ENCODE measurements at places on chromosomes 2 and 18.

GRCh38 chr2:179274749-179275148 lies 10.1 kb upstream of the SESTD1 start:
- no peak for DNase-seq

DNA sequence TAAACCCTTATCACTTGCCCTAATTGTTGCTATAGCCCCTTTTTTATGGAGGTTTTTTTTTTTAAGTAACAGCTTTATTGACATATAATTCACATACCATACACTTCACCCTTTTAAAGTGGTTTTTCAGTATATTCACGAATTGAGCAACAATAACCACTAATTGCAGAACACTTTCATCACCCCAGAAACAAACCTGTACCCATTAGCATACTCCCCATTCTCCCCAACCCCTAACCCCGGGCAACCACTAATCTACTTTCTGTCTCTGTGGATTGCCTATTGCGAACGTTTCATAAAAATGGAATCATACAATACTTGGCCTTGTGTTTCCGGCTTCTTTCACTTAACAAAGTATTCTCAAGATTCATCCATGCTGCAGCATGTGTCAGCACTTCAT lies 213.6 kb downstream of the ATAD2B start:
- DNase-seq = no peak

DNA sequence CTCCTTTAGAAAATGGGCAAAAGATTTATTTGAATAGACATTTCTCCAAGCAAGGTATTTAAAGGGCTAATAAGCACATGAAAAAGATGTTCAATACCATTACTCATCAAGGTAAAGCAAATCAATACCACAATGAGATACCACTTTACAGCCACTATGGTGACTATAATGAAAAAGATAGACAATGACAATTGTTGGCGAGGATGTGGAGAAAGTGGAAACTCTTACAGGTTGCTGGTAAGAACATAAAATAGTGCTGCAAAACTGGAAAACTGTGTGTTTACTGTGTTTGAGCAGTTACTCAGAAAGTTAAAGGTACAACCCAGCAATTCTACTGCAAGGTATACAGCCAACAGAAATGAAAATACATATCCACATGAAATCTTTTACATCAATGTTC lies 31.9 kb upstream of the RNU4ATAC start:
- no peak for DNase-seq

DNA sequence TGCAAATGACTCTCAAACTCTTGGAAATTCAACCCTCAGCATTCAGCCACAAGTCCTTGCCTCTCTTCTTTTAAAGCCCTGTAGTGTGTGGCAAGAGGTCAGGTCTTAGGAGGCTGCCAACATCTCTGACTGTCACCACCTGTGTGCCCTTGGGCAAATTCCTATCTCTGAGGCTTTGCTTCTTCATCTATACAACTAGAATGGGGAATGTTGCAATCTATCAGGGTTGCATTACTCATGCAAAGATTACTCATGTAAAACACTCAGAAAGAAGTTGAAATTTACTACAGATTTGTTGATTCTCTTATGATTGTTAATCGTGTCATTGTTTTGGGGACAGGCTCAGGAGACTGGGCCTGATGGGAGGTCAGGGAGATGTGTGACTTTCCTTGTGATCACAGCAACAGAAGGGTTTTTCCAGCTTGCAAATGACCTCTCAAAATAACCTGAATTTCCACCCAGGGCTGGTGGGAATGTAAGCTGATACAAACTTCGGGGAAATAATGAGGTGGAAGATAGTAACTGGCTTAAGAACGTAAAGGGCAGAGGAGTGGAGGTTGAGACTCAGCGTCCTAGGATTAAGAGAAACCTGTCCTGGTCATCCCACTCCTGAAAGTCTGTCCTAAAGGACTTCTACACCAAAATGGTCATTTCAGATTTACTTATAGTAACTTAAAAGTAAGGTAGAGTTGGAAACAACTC lies 32.1 kb upstream of the SIGLEC15 start:
- no peak for DNase-seq

DNA sequence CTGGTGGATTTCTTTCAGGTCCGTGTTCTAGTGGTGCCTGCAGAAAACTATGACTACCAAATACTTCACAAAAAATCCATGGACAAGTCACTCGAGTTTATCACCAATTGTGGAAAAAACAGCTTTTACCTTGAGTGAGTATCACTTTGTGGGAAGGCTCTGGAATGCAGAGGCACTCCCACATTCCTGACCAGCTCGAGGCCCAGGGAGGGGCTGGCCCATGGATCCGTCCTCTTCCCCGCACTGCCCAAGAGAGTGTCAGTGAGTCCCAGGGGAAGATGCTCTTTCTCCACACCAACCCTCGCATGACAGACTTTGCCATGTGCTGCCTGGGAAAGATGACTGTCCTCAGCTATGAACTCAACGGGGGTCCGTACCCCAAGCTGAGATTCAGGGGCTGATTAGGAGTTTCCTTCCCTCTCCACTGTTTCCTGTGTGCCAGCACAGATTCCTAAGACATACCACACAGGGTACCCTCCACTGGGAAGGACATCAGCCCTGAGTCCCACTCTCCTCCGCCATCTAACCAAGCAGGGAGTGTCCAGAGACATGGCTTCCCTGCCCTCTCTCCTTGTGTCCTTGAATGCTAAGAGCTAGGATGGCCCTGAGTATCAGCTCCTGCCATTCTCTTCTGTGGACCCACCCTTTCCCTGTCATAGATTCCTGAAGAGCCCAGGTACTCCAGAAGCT lies 155.9 kb downstream of the LAMA3 start:
- DNase-seq = no peak

DNA sequence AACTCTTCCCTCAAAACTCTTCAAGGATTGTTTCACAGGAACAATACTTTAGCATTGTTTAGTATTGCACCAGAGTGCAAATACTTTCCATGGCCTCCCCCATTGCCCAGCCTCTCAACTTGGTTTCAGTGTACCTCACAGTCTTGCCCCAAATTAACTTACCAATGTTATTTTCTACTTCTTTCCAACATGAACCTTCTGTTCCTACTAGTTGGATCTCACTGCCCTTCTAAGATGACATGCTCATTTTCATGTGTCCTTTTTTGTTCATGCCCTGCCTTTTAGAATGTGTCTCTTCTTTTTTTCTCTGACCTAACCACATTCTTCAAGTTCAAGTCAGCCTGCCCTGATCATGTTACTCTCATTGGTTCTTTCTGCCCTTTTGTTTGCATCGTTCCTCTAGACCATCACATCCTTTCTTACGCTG lies 4.1 kb downstream of the SPATS2L start:
- no peak for DNase-seq

DNA sequence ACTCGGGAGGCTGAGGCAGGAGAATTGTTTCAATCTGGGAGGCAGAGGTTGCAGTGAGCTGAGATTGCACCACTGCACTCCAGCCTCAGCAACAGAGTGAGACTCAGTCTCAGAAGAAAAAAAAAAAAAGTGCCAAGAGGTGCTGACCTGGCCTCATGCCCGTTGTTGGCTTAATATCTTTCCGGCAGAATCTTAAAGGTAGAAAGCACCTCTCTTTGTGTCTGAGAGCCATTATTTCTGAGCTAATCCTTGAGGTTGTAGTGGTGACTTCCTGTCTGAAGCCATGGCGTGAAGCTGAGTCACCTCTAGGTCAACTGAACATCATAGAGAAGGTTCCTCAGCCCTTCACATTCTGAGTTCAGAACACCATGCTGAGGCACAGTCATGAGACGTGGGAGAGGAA lies 60.4 kb downstream of the WDSUB1 start:
- DNase-seq = no peak

DNA sequence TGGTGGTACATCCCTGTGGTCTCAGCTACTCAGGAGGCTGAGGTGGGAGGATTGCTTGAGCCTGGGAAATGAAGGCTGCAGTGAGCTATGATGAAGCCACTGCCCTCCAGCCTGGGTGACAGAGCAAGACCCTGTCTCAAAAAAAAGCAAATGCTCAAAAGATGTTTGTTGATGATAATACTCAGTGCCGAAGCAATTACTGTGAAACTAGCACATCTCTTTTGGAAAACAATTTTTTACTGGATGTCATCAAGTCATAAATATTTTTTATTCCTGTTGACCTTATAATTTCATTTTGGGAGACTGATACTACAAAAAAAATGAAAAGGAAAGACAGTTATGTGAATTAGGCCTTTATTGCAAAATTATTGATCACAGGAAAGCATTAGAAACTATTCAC lies 34.5 kb upstream of the FHOD3 start:
- DNase-seq = no peak

DNA sequence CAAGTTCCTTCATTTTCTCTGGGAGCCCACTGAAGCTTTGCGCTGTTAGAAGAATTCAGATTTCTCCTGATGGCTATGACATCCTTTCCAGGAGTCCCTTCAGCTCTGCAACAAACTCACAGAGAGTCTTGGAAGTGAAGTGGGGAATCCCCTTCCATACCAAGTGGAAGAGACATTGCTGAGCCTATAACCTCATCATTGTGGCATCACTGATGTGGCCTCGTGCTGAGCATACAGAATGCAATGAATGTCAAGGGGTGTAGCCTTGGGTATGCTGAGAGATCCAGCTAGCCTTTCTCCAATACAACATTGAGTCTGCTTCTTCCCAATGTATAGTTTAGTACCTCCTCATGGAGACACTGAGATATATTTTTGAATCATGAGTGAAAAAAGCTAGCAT lies 311.1 kb upstream of the RAB12 start:
- no peak for DNase-seq

DNA sequence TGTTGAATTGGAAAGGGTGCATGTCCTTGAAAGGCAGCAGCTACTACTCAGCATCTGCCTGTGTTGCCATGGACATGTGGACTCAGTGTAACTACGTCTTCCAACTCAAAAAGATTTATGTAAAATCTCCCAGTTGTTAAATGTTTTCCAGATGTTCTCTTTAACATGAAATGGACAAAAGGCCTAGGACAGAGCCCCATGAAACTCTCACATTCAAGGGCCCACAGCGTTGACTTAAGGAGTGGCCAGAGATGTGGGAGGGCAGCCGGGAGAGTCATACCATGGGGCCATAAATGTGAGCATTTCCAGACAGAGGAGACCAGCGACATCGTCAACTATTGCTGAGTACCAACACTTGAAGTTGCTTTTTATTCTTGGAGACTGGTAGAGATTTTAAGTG lies 9.9 kb downstream of the SLC3A1 start:
- no peak for DNase-seq

DNA sequence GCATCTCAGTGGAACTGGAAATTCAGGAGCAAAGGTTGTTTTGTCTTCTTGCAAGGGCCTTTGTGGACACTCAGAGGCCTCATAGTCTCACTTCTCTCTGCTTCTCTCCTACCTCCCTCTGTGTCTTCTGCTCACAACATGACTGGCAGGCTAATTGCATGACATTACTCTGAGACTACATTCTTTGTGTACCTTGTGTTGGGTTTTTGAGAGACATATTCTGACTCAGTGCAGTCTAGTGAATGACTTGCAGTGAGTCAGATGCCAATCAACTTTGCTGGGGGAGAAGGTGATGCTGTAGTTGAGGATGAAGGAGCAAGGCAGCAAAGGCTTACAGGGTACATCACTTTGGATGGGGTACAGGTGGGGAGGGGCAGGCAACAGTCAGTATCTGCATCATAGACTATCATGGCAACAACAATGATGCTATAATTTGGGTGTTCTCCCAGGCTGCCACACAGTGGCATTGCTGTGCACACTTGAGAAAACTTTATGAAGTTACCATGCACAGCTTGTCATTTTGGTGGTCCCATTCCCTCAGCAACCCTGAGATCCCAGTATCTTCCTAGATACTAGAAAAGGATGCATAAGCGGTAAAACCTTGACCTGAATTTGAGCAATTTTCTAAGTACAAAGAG lies 69.3 kb upstream of the SLC16A14 start:
- no peak for DNase-seq

DNA sequence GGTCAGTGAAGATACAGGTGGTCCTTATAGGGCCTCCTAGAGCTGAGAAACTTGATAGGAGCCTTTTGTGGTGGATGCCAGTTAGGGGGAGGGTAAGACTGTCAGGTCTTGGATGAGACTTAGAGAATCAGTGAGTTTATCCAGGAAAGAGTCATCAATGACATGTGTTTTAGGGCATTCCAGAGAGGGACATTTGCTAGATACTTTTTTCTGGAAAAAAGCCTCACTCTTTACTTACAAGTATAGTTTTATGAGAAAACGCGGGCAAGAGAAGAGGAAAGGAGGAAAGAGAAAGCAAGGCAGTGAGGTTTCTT lies 24.5 kb upstream of the MSGN1 start:
- no peak for DNase-seq

DNA sequence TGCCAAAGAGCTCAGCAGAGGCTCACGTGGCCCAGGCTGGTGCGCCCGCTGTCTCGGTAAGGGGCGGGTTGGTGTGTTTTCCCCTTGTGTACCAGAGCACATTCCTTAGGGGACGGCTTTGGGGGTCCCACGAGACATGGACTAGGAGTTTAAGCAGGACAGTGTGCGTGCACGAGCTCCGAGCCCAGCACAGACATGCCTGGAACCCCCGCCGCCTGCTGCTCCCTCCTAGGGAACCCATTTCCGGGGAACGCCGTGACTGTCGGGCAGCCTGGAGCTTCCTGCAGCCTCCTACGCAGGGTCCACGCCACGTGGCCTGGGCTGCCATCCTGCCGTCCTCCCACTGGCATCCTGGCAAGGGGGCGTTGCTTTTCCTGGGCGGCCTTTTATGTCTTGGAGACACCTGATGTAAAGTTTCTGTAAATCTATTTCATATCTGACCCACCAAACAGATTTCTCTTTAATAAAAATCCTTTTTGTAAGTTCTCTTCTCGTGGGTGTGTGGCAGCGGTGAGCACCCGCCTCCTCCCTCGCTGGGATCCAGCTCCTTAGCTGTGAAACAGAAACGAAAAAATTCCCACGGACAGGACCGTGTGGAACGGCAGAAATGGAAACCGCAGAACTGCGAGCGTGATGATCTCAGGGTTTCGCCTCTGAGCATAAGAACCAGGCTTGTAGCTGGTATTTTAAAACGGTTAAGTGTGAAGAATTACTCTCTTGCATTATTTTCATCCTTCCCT lies 43.5 kb upstream of the KCNG2 start:
- DNase-seq = no peak

DNA sequence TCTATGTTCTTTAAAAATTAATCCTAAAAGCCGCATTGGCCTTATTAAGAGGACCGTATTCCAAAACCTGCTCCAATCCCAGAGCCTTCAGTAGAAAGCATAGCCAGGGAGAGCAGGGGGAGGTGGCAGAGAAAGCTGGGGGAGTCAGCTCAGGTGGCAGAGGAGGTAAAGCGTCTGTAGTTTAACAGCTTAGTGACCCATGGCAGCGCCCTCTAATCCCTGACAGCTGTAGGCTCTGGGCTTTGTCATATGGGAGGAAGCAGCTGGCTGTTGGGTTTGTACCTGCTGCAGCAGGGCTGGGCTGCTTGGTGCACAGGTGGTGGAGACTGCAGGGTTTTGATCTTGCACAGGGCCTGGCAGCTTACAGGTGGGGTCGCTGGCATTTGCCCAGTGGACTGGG lies 50.6 kb downstream of the THNSL2 start:
- DNase-seq = no peak

GRCh38 chr2:109405873-109406272 lies 207.9 kb downstream of the SEPTIN10 start:
- no peak for DNase-seq

GRCh38 chr2:152710713-152711112 lies 6.5 kb downstream of the PRPF40A start:
- DNase-seq = no peak

- no peak for DNase-seq
Observed at GRCh38 chr2:161078211-161078539, 82.1 kb upstream of the TANK start.

GRCh38 chr18:61791031-61791430 lies 101.8 kb downstream of the RNF152 start:
- DNase-seq = no peak

GRCh38 chr18:32422201-32422600 lies 48.5 kb downstream of the GAREM1 start:
- DNase-seq = no peak

Measured in BE2C (cell line).